Activated CD4-positive, alpha-beta T cell treated with anti-CD3 and anti-CD28 coated beads, Interleukin-2, amount 10 ng/mL, durations not matched to agents 24 days and 14 days (primary cell): ENCODE measurements at places on chromosomes 11 and 22. TPM values are rescaled to one million over a fixed set of nuclear protein-coding genes. Genes with fewer than 3 reads are reported as not detected.

DNA sequence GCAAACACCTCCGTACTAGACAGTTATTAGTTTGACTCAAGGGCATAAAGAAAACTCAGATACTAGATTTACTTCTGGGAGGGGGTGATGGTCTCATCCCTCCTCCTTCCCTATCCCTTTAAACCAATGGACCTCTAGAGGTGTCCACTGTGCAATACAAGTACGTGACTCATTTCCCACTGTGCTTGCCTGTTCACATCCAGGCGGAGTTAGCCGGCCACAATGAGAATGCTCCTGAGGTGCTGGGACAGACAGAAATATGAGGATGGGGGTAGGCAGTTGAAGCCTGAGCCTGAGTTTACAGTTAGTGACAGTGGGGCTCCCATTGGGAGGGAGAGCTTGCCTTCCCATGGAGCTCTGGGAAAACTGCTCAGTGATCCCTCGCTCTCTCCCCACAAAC is 8.4 kb upstream of the PMM1 start:
- peaks cover 13% of the 10 kb centered on the region for H3K4me1 ChIP-seq
- peaks cover 45% of the 10 kb centered on the region for H3K36me3 ChIP-seq
- peaks cover 2% of the 10 kb centered on the region for H3K27me3 ChIP-seq
- no peak for DNase-seq
- H3K27ac ChIP-seq = no peak overlapping the region

GRCh38 chr11:71489311-71490043 is 36.5 kb downstream of the NADSYN1 start:
- H3K27ac ChIP-seq = peak overlapping the region; percentile 91
- H3K36me3 ChIP-seq = peaks cover 71% of the 10 kb centered on the region
- H3K4me1 ChIP-seq = peaks cover 27% of the 10 kb centered on the region
- no peaks in the 10 kb centered on the region for H3K27me3 ChIP-seq

- DNase-seq = no peak
- no peak overlapping the region for H3K27ac ChIP-seq
- H3K27me3 ChIP-seq = peaks cover under 1% of the 10 kb centered on the region
Observed at GRCh38 chr22:31134688-31135087, 5.6 kb downstream of the PLA2G3 start.

The LSP1 gene
- 303 and 322 TPM in 2 replicates for total RNA-seq

GRCh38 chr11:128209138-128209435 is 378.3 kb downstream of the ETS1 start:
- no peak overlapping the region for H3K4me3 ChIP-seq
- H3K36me3 ChIP-seq = no peaks in the 10 kb centered on the region
- no peak overlapping the region for H3K27ac ChIP-seq
- H3K4me1 ChIP-seq = peaks cover 9% of the 10 kb centered on the region
- H3K27me3 ChIP-seq = no peaks in the 10 kb centered on the region
- DNase-seq = no peak

GRCh38 chr22:33917744-33918406 is 2.4 kb downstream of the LARGE1 start:
- peaks cover 2% of the 10 kb centered on the region for H3K36me3 ChIP-seq
- peaks cover 36% of the 10 kb centered on the region for H3K27me3 ChIP-seq
- DNase-seq = no peak
- peaks cover 2% of the 10 kb centered on the region for H3K4me1 ChIP-seq
- H3K4me3 ChIP-seq = no peak overlapping the region
- H3K27ac ChIP-seq = no peak overlapping the region

DNA sequence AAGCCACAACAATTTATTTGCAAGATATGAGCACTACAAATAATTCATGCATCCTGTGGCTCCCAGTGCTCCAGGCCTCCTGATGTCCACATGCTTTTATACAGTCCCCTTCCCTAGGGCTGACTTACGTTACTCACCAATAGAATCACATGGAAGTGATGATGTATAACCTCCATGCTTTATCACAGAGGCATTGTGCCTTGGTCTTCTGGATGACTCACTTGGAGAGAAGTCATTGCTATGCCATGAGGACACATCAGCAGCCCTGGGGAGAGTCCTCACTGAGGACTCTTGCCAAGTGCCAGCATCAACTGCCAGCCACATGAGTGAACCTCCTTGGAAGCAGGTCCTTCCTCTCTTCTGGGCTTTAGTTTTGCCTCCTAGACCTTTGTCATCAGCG is 22.0 kb upstream of the IGSF9B start:
- H3K27me3 ChIP-seq = peaks cover 31% of the 10 kb centered on the region
- no peak overlapping the region for H3K27ac ChIP-seq
- no peak for DNase-seq
- no peak overlapping the region for H3K4me3 ChIP-seq
- no peaks in the 10 kb centered on the region for H3K36me3 ChIP-seq

DNA sequence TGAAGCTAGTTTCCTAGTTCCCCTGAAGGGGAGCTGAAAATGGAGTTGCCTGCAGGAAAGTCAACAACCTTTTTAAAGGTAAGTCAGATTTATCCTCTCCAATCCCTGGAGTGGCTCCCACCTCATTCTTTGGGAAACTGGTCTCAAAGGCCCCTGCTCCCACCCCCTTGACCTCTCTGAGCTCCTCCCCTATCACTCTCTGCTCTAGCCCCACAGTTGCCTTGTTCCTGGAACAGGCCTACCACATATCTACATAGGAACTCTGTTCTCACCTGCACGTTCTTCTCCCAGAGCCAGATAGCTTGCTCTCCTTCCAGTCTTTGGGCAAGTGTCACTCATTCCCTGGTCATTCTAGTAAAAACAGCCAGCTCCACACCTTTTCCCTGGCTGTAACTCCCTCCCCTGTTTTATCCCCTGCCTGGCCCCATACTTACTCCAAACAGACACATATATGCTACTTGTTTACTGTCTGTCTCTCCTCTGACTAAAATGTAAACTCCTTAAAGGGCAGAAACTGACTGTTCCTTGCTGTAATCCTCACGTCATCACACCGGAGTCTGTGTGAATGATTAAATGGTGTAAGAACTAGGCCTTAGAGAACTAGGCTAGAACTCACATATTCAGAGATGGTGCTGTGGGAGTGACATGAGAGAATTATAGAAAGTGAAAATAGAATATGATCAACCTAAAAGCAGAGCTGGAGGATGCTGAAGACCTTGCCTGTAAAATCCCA is 53.3 kb downstream of the TCF20 start:
- peak; percentile 70 for DNase-seq
- peak overlapping the region; percentile 91 for H3K27ac ChIP-seq
- peaks cover 20% of the 10 kb centered on the region for H3K4me1 ChIP-seq
- peak overlapping the region; percentile 11 for H3K4me3 ChIP-seq

DNA sequence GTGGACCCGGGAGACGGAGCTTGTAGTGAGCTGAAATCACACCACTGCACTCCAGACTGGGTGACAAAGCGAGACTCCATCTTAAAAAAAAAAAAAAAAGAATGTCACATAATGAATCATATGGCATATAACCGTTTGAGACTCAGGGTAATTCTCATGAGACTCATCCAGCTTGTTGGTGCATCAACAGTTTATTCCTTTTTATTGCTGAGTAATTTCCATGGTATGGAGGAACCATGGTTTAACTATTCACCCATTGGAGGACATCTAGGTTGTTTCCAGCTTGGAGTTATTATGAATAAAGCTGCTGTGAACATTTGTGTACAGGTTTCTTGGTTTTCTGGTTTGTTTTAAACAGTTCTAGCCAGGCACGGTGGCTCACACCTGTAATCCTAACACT is 25.3 kb downstream of the PPARA start:
- no peak overlapping the region for H3K27ac ChIP-seq
- H3K27me3 ChIP-seq = no peaks in the 10 kb centered on the region
- peaks cover 7% of the 10 kb centered on the region for H3K4me1 ChIP-seq
- DNase-seq = no peak
- H3K36me3 ChIP-seq = peaks cover 33% of the 10 kb centered on the region

DNA sequence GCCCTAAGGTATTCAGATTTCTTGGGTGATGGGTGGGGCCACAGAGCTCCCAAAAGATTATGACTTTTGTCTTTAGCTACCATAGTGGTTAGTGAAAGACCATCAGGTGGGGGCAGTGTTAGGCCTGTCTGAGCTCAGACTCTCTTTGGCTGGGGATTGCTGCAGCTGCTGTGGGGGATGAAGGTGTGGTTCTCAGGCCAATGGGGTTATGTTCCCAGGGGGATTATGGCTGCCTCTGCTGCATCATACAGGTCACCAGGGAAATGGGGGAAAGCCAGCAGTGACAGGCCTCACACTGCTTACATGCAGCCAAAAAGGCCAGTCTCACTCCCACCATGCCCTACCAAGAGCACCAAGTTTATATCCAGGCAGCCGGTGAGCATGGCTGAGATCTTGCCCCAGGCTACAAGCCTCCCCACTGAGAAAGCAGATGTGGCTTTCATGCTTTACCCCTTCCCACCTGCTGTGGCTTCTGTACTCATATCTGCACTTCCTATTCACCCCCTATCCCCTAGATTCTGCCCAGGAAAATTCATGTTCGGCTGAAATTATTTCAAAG is 24.8 kb downstream of the CNTF start:
- H3K4me3 ChIP-seq = no peak overlapping the region
- no peak for DNase-seq
- H3K4me1 ChIP-seq = no peaks in the 10 kb centered on the region
- peaks cover 4% of the 10 kb centered on the region for H3K27me3 ChIP-seq
- no peaks in the 10 kb centered on the region for H3K36me3 ChIP-seq

The NRXN2 gene
- total RNA-seq = 0.61 TPM in 1 of 2 replicates, not detected in the other

The HTR3A gene
- total RNA-seq = not detected in 2 replicates

The RAB38 gene
- total RNA-seq = 2.0 and 2.2 TPM in 2 replicates

- peak overlapping the region; percentile 97 for H3K27ac ChIP-seq
- peak overlapping the region; percentile 83 for H3K4me3 ChIP-seq
- DNase-seq = peak; percentile 97
- H3K36me3 ChIP-seq = peaks cover 9% of the 10 kb centered on the region
Observed at GRCh38 chr22:41780746-41781505, 19.6 kb upstream of the CCDC134 start.
